ENCODE measurements at places on chromosomes 3 and 15.
A peak's percentile ranks its signal among the peaks of the same experiment; 100 is the strongest.

- DNase-seq: no peak
Observed at GRCh38 chr3:145716519-145716918, 444.5 kb downstream of the PLOD2 start.

DNA sequence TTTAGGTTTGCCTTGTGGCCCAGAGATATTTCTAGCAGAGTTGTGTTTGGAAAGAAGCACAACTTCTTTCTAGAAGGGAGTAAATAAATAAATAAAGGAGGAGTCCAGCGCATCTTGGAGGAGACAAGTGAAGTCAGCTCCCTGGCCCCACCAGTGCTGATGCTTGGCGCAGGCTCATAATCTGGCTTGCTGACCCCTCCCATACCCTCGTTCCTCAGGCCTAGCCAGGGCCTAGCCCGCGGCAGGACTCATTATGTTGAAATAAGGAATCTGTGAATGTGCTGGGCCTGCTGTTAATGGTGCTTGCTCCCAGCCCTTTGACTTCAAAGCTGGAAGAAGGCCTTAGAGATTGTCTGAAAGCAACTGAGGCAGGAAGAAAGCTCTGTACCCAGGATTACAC lies 3.1 kb downstream of the ZNF710 start:
- DNase-seq: no peak

DNA sequence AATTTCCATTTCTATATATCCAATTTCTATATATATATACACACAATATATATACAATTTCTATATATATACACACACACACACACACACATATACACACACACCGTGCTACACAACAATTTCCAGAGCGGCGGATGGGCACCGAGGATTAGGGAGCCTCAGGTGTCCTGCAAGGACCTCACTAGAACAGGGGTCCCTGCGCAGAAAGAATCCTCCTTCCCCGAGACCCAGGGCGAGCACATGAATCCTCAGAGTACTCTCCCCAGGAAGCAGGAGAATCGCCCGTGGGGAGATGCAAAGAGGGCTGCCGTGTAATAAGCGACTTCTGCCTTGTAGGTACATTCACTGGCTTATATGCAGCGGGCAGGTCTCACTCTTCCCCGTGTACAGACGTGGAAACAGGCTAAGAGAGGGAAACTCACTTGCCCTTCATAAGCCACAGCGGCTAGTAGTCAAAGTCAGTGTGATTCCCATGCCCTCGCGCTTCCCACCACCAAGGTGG lies 467 bp downstream of the PIF1 start:
- DNase-seq: peak; percentile 36

DNA sequence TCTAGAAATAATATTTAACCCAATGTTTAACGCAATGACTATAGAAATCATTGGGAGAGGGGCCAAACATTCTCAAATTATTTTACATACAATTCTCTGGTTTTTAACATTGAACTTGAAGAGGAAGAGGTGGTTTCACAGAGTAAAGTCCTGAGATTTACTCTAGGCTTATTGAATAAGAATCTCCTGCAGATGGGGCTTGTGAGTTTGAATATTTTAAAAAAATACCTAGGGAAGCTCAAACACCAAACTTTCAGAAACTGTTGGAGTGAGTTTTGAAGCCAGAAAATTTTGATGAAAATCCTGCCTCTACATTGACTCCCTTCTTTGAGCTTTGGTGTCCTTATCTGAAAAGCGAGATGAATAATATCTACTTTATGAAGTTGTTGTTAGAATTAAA lies 906.6 kb downstream of the TUSC7 start:
- DNase-seq: no peak

GRCh38 chr15:94477913-94478553 lies 246.7 kb downstream of the MCTP2 start:
- DNase-seq: no peak
